Glomerular endothelial cell (primary cell): ENCODE measurements at places on chromosomes 13 and 19. TPM values are rescaled to one million over a fixed set of nuclear protein-coding genes. Genes with fewer than 3 reads are reported as not detected.

Gene EPS8L1
- 10.6 and 20.4 TPM in 2 replicates for total RNA-seq

Gene SHISA2
- 15.5 and 48.6 TPM in 2 replicates for total RNA-seq

- no peak for DNase-seq
Observed at GRCh38 chr19:15412832-15413231, 6.0 kb downstream of the AKAP8L start.

DNA sequence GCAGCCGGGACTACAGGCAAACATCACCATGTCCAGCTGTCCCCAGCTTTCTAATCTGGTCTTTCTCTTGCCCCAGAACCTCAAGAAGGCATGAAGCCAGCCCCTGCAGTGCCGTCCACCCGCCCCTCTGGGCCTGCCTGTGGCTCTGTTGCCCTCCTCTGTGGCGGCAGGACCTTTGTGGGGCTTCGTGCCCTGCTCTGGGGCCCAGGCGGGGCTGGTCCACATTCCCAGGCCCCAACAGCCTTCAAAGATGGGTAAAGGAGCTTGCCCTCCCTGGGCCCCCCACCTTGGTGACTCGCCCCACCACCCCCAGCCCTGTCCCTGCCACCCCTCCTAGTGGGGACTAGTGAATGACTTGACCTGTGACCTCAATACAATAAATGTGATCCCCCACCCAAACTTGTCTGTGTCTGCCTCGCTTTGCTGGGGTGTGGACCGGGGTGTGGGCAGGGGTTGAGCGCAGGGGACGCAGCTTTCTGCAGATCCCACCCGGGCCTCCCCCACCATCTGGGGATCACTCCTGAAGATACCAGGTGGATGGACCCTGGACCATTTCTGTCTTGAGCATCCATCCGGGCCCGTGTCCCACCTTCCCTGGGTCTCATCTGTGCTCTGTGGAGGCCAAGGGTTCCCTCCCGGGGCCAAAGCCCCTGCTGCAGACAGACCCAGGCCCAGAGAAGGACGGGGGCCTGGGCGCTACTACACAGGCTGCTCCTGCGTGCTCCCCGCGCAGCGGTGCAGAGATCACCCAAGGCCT lies 15.3 kb downstream of the PRKCSH start:
- DNase-seq, result no peak
